Brain (organoid and tissue), 16 donors: ENCODE measurements at places on chromosomes 7 and 10.

- no peak for DNase-seq
These were observed 24.2 kb downstream of the CFAP69 start for GRCh38 chr7:90269163-90269562.

GRCh38 chr10:92891885-92892690 is 43.8 kb downstream of the EXOC6 start:
- no peak for DNase-seq

- DNase-seq: no peak
These were observed 25.4 kb downstream of the TBATA start for GRCh38 chr10:70759781-70760180.

DNA sequence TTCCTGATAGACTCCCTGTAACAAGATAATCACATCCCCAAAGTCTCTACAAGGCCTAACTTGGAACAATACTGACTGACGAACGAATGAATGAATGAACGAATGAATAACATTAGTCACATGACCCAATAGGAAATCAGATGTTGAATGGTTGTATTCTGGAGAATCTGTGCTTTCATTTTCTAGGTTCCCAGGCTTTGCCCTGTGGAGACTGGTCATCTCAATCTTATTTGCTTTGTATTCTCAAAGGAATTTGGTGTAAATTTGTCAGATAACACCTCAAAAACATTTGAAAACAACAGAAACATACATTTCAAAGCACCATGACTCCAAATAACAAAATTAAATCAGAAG is 69.6 kb upstream of the COL1A2 start:
- no peak for DNase-seq

GRCh38 chr10:88651101-88651551 is 13.1 kb upstream of the LIPF start:
- no peak for DNase-seq

- no peak for DNase-seq
These were observed 9.1 kb downstream of the LAMB1 start for GRCh38 chr7:107993891-107994291.

DNA sequence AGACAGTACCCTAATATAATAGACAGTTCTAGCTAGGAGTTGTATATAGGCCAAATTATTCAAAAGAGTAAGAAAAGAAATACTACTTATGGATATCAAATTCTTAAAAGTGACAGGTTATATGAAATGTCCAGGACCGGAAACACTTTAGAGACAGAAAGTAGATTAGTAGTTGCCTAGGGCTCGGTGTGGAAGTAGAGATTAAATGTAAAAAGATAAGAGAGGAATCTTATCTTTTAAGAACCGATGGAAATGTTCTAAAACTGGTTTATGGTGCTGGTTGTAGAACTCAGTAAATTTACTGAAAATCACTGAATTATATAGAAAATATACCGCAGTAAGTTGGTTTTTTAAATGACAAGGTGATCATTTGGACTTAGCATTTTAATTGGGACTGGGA is 147.5 kb upstream of the ASAH2 start:
- no peak for DNase-seq

DNA sequence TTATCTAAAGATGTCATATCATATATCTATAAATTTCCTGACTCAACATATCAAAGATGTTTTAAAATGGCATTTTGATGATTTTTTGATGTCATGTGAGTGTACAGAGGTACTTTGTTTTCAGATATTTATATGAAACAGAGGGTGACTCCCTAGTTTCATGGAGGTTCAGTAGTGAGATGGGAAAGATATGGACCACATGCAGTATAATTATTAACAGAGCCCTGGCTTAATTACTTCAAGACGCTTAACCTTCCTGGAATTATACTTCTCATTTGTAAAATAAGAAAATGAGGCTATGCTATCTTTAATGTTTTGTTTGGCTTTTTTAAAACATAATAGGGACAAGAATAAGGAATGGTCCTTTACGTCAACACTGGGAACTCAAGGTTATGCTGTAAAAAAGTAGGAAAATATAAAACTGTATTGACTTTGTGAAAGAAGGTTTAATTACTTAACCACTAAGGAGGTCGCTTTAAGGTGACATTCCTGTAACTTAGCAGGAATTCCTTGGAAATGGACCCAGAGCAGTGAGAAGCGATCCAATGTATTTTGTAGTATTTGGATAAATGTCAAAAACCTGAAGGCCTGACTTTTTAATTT is 821.0 kb upstream of the IGFBP3 start:
- no peak for DNase-seq

GRCh38 chr10:35112571-35112970 is 14.1 kb upstream of the CREM start:
- DNase-seq: no peak

DNA sequence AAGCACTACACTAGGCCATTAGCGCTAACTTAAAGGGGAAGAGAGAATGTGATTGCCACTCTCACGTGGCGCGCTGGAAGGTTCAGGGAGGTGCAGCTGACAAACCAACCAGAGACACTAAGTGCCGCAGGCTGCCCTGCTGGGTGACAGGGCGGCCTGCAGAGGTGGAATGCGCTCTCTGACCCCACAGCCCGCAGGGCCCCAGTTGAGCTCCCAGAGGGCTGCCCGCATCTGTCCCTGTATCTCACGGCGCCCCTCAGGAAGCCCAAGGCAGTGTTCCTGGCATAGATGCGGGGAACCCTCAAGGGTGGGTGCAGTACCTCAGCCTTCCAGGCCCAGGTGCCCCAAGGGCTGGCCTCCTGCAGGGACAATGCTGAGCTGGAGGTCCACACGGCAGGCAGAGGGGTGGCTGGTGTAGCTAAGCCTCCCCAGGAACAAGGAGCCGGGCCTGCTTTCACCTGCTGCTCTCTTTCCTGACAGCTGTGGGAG is 66.6 kb downstream of the CALML3 start:
- no peak for DNase-seq

DNA sequence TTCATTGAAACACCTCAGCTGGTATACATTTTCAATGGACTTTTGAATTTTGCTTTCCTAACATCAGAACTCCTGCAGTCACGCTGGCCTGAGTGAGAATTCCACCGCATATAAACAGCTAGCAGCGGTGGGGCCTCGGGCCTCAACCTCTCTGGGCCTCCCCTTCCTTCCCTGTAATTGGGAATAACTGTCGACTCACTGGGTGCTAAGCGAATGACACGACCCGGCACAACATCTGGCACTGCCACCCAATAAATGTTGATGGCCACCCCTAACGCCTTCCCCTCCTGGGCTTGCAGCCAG is 670 bp downstream of the RCC1L start:
- DNase-seq: no peak

GRCh38 chr10:2791774-2792443 is 275.4 kb upstream of the PFKP start:
- no peak for DNase-seq

DNA sequence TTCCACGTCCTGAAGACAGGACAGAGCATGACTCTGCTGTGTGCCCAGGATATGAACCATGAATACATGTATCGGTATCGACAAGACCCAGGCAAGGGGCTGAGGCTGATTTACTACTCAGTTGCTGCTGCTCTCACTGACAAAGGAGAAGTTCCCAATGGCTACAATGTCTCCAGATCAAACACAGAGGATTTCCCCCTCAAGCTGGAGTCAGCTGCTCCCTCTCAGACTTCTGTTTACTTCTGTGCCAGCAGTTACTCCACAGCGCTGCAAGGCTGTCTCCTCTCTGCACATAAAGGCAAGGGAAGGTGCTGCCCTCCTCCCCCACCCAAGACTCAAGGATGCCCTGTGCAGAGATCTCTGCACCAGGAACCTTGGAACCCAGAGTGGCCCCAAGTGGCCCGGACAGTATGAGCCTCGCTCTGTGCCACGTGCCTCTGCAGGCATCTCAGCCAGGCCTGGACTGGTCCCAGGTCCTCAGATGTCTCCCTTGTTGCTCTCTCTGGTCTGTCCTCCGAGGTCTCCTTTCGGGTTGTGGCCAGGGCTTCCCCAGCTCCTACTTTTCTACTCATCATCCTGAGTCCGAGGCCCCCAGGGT is 230.3 kb upstream of the PRSS58 start:
- DNase-seq: no peak

GRCh38 chr10:123634221-123634620 is 31.9 kb upstream of the GPR26 start:
- DNase-seq: no peak

DNA sequence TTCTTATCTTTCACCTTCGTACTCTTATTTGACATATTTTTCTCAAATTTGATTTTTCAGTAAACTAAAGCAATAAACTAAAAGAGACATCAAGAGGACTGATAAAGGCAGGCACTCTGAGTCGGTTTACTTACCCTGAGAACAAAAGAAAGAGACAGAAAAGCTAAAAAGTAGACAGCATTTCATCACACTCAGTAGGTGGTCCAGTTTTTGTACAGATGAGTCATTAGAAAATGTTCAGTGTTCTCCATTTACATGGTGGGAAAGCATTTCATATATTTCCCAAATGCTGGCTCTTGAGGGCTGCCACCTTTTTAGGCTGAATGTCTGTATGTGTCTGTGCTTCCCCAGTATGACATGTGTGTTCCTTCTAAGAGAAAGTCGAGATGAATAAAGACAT is 52.7 kb downstream of the NHLRC2 start:
- no peak for DNase-seq

DNA sequence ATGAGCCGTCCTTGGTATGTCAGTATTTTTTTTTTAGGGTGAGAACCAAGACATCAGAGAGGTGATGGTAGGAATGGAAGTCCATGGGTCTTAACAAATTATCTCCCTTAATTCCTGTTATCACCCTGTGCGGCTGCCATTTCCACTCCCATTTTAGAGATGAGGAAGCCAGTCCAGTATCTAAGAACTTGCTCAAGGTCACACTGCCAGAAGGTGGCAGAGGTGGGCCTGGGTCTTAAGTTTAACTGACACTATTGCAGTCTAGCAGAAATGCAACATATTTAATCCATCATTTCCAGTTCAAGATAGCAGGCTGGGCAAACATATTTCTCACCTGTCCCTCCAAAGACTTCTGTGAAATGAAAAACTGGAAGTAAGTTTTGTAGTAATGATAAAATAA is 108.3 kb downstream of the GLI3 start:
- no peak for DNase-seq

- DNase-seq: no peak
These were observed 1.3 kb upstream of the GRK5 start for GRCh38 chr10:119205894-119206602.

GRCh38 chr10:33137356-33138005 is 179.5 kb upstream of the ITGB1 start:
- no peak for DNase-seq

- no peak for DNase-seq
These were observed 69.2 kb downstream of the GNA12 start for GRCh38 chr7:2774935-2775334.
